ENCODE measurements at places on chromosomes 1 and 21.
A peak's percentile ranks its signal among the peaks of the same experiment; 100 is the strongest.

GRCh38 chr21:33836408-33836807, 79.2 kb downstream of the ATP5PO start:
- DNase-seq = no peak

DNA sequence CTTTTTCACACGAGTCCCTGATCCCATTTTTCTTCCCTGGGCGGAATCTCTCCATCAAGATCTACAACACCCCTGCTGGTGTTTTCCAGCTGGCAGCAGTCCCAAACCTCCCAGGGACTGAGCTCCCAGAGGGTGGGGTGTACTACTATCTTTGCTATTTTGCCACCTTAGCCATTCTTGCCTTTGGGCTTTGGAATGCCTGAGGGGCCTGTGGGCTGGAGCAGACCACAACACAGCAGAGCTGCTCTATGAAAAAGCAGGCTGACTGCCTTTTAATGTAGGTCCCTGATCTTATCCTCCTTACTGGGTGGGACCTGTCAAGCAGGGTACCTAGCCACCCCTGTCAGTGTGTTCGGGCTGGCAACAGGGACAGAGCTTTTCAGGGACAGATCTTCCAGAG, 91.9 kb downstream of the KCNT2 start:
- DNase-seq = no peak

DNA sequence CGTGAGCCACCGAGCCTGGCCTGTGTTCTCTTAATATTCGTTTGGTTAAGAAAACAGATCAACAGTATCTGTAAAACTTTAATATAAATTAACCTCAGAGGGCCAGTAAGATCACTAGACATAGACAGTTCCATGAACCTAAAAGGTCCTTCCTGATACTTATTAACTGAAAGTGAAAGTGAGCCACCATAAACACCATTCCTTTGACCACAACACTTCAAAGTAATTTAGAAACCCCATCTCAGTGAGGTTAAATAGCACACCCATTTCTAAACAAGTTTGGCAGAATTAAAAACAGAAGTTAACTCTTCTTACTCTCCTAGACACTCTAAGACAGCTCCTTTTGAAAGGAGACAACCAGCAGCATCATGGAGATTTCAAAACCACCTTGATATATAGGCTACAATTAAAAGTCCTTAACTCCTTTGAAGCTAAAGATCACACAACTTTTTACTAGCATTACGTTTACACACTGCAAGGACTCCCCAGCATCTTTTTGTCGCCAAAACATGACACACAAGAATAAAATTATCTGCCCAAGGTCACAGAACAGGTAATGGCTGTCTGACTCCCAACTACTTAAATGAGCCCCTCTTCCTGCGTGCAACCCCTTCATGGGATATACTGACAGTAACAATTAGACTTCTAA, 2.2 kb downstream of the RNF19B start:
- DNase-seq = no peak

DNA sequence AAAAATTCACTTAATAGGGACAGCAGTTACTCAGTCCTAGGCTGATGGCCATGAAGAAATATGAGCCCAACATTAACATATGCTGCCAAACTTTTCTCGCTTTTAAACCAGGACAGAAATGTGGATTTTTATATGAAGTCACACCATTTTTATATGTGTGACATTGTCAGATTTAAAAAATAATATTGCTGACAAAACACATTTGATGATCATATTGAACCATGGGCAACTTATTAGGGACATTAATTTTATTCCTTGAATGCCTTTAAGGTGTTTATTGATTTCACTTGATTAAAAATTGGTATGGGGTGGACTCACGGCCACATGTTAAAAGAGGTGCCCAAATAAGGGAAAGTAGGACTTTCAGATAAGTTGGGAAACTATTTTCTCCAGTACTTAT, 58.6 kb downstream of the RPRD2 start:
- DNase-seq = no peak

DNA sequence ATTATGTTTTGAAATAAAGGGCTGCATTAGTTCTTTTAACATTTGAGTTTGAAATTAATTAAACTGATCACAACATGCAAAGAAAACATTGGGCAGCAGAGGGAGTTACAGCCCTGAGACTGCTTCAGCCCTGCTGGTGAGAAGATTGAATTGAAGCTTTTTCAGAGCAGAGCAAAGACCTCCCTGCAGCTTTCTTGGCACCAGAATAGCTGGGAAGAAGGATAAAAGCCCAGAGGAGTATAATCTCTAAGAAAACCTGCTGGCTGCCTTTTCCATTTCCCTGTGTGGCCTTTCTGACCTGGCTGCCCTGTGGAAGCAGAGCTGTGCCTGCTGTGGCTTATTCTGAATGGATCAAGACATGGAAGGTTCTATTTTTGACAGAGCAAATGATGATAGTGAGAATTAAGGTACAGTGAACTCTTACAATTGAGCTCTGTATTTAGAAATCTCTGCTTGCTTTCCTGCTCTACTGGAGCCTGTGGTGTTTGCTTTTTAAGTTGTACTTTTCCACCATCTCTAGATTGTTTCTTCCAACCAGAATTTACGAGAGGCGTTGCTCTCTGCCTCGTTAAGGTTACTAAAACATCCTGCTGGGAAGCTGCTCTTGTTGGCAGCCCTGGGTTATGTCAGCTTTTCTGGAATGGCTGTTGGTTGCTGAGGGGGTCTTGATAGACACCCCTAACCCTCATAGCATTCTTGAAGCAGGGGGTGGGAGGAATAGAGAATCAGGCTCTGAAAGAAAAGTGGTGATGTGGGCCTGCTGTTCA, 9.9 kb downstream of the SNRPE start:
- DNase-seq = peak; percentile 22

DNA sequence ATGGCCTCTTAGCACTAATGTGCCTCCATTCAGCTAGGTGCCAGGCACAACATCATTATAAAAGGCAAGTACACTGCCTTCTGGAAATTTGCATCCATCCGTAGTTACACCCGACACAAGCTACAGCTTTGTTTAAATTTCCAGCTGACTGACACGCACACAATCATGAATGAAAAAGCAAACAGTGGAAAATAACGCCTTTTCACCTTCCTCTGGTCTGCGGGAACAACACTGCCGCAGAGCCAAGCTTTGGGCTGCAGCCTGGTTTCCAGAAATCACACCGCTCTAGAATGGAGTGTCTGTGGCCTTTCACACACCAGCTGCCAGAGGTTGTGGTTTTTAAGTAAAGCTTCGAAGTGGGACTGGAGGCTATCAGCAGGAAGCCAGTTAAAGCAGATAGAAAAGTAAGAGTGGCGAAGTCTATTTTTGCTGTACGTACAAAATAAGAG, 142.8 kb upstream of the COA6 start:
- DNase-seq = peak; percentile 8

DNA sequence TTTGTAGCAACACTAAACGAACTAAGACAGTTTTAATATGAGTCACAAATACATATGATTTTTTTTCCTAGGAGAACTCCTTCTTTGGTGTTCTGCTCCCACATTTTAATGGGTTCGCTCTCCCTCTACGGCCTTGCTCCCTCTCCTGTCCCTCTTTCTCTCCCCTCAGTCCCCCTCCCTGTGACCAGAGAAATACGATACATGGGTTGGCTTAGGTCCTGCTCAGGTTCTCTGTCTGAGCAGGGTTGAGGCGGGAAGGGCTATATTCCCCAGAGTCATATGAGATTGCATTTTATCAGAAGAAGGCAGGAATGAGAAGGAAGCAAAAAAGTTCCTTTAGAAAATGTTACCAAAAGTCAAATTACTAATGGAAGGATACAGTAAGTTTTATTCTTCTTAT, 44.6 kb downstream of the UBE2U start:
- no peak for DNase-seq

DNA sequence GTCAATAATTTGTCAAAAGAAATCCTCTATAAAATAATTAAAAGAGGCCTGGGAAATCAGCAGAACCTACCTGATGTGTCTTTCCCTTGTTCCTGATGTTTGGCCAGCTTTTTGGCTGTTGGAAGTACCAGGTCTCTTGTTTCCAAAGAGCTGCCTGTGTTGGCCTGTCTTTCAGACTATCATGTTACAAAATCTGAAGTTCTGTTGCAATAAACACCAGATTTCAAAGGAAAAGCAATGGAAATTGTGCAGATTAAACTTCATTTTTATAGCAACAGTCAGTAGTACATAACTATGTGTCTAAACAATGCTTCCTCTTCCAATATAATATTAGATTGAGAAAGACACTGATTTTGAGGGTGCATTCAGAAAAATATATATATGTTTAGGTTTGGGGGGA, 647.2 kb upstream of the CXADR start:
- no peak for DNase-seq

- no peak for DNase-seq
Observed at GRCh38 chr21:46078322-46078977, 19.5 kb upstream of the COL6A2 start.

- DNase-seq = no peak
Observed at GRCh38 chr1:160608057-160608456, 28.8 kb upstream of the CD84 start.

DNA sequence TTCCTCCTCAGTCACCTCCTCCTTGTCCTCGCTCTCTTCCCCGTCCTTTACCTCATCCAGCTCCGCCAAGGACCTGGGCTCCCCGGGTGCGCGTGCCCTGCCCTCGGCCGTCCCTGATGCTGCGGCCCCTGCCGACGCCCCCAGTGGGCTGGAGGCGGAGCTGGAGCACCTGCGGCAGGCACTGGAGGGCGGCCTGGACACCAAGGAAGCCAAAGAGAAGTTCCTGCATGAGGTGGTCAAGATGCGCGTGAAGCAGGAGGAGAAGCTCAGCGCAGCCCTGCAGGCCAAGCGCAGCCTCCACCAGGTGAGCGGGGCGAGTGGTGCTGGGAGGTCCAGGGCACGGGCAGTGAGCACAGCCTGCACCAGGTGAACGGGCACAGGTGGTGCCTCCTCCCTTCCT, 76.2 kb downstream of the SKI start:
- no peak for DNase-seq

DNA sequence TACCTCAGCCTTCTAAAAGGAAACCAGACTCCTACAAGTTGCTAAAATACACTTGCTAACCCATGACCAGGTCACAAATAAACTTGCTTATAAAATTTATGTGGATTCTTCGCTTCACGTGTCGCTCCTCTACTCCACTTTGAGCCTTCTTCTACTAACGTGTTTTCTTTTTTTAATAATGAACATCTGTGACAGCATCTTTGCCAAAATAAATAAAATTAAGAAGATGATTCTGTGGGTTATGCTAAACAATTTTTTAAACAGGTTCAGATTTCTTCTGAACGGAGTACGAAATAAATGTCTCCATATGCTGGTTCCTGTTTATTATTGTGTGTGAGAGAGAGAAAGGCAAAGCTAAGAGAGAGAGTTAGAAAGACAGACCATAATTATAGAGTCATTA, 735.8 kb downstream of the LTN1 start:
- no peak for DNase-seq

GRCh38 chr1:20328201-20328600, 37.5 kb downstream of the VWA5B1 start:
- DNase-seq = no peak

DNA sequence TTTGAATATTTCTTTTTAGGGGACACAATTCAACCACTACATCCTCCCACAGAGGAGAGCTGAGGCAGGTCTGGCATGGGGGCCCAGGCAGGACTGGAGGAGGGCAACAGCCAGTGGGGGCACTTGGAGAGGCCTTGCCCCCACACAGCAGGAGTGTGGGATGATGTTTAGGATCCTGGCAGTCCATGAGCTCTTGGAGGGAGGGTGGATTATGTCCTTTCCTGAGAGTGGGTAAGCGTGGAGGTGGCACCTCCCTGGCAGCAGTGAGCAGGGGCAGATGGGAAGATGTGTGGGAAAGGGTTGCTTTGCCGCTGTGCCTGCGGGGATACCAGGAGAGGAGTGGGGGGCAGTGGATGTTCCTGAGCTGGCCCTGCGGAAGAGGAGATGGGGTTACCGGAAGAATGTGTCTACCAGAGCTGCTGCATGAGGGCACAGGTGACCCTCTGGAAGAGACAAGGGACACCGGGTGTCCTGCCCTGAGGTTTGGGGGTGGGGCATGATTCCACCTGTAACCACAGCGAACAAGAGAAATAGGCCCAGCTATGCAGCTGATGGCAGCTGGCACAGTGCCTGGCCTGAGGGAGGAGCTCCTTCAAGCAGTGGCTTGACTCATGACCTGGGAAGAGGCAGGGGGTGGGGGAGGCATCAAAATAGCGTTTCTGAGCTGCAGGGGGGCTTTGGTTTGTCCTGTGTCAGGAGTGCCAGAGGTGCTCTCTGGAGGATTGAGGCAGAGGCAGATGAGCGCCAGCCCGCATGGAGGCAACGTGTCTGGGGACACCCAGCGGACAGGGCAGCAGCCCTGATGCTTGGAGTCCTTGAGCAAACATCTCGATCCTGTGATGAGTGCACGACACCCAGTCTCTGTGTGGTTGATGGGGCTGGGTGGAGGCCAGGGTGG, 123.9 kb upstream of the TMPRSS2 start:
- DNase-seq = no peak

DNA sequence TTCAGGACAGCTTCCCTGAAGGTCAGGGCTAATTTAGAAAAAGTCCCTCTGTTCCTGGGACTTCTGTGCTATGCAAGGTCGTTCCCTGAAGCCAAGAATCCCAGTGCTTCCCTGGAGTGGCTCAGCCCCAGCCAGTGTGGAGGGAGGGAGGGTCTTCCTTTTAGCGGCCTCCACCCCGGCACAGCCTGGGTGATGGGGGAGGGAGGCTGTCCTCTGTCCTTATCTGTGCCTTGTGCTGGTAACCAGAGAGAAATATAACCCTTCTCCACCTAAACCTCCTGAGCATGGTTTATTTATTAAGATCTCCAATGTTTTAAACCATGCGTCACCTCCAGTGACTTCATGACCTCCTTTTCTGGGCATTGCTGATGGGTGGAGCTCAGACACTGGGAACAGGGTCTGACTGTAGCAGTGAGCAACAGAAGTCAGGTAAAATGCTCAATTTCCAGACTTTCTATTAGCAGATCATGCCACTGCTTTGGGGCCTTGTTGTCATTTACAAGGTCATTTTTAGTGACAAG, 157.1 kb downstream of the DSCAM start:
- no peak for DNase-seq
